Sigmoid colon (tissue), 7 donors: ENCODE measurements at places on chromosomes 13 and 19. TPM values are rescaled to one million over a fixed set of nuclear protein-coding genes. Genes with fewer than 3 reads are reported as not detected.

GRCh38 chr13:27276188-27276587 lies 5.6 kb downstream of the RASL11A start:
- DNase-seq, result no peak
- H3K4me1 ChIP-seq, result peaks cover 14% of the 10 kb centered on the region
- no peaks in the 10 kb centered on the region for H3K27me3 ChIP-seq
- H3K4me3 ChIP-seq, result no peak overlapping the region

- peaks cover 37% of the 10 kb centered on the region for H3K36me3 ChIP-seq
- DNase-seq, result no peak
- H3K27ac ChIP-seq, result no peak overlapping the region
- no peaks in the 10 kb centered on the region for H3K27me3 ChIP-seq
- no peaks in the 10 kb centered on the region for H3K4me1 ChIP-seq
Observed at GRCh38 chr19:51586103-51586728, 15.1 kb downstream of the ZNF175 start.

DNA sequence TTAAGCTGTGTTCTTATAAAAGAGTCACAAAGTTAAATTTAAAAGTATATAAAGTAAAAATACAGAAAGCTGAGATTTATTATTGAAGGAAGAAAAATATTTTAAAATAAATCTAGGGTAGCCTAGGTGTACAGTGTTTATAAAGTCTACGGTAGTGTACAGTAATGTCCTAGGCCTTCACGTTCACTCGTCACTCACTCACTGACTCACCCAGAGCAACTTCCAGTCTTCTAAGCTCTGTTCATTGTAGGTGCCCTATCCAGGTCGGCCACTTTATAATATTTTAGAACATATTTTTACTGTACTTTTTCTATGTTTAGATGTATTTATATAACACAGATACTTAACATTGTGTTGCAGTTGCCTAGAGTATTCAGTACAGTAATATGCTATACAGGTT lies 47.4 kb downstream of the NDFIP2 start:
- H3K4me3 ChIP-seq, result no peak overlapping the region
- H3K27me3 ChIP-seq, result no peaks in the 10 kb centered on the region
- H3K36me3 ChIP-seq, result peaks cover 15% of the 10 kb centered on the region
- H3K4me1 ChIP-seq, result no peaks in the 10 kb centered on the region
- no peak overlapping the region for H3K27ac ChIP-seq

GRCh38 chr19:49786376-49786820 lies 19.6 kb downstream of the AP2A1 start:
- H3K4me3 ChIP-seq, result no peak overlapping the region
- H3K4me1 ChIP-seq, result no peaks in the 10 kb centered on the region
- H3K27me3 ChIP-seq, result no peaks in the 10 kb centered on the region
- DNase-seq, result no peak
- no peak overlapping the region for H3K27ac ChIP-seq

DNA sequence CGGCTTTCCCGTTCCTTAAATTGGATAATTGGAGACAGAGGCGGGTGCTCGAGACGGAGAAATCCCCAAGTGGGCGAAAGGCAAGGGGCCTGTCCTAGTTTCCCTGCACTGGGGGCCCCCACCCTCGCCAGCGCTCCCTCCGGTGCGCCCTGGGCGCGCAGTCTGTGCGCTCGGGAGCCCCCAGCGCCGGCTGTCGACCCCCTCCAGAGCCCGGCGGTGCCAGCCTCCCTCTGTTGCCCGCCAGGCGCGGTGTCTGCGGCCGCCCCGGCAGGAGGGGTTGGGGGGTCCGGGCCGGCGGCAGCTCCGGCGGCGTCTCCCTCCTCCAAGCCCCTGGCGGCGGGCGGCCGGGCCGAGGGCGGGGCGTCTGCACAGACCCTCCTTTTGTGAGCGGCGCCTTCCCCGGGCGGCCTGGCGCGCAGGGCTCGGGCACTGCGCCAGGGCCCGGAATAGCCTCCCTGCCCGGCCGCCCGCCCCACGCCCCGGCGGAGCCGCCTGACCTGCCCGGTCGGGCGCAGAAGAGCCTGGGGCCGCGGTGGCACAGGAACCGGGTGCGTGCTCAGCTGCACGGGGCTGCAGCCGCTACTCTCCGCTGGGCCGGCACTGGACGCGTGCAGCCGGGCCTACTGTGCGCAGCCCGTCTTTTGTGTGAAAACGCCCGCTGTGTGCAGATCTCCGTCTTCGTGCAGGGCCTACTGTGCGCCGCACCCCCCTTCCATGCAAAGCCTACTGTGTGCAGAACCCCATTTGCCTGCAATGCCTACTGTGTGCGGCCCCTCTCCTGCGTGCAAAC lies 13.2 kb downstream of the GADD45B start:
- peaks cover 21% of the 10 kb centered on the region for H3K4me1 ChIP-seq
- peak overlapping the region; percentile 70 for H3K27ac ChIP-seq
- no peaks in the 10 kb centered on the region for H3K36me3 ChIP-seq
- no peaks in the 10 kb centered on the region for H3K27me3 ChIP-seq
- no peak for DNase-seq
- H3K4me3 ChIP-seq, result peak overlapping the region; percentile 16

DNA sequence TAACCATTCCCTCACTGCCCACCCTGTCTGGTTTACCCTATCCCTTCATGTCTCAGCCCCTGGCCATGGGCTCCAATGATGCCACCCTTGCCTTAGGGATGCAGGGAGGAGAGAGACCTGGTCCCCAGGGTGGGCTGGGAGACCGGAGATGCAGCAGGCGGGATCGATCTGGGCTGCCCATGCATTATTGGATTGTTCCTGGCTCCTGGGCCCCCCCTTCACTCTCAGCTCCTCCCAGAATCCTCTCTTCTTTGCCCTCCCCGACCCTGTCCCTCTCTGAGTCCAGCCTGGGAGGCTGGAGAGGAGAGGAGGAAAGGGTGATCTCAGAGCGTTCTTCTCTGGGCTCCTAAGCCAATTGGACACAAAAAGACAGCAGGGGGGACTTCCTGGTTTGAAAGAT lies 5.8 kb downstream of the KASH5 start:
- no peak overlapping the region for H3K27ac ChIP-seq
- H3K4me3 ChIP-seq, result no peak overlapping the region
- H3K27me3 ChIP-seq, result peaks cover 42% of the 10 kb centered on the region
- H3K36me3 ChIP-seq, result no peaks in the 10 kb centered on the region
- H3K4me1 ChIP-seq, result no peaks in the 10 kb centered on the region
- DNase-seq, result no peak

DNA sequence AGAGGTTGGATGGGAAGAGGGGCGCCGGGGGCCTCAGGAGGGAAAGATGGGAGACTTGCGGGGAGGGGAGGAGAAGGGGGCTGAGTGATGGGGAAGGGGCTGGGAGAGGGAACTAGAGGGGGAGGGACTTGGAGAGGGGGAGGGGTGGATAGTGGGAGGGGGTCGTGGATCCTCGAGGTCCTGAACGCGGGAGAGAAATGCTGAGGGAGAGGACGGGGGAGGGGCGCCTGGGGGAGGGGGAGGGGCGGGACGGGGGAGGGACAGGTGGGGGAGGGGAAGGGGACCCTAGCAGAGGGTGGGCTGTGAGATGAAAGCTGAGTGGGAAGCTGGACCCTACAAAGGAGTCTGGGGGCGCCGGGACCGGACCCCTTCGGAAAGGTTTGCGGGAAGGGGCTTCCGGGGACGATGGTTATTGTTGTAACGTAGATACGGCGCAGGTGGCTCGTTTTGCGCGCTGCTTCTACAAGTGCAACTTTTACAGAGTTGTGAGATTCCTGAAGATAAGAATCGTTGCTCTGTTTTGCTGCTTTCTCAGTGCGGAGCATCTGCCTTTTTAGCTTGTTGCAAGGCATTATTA lies 418 bp downstream of the ZNF444 start:
- H3K4me1 ChIP-seq, result no peaks in the 10 kb centered on the region
- H3K27ac ChIP-seq, result peak overlapping the region; percentile 95
- no peak for DNase-seq
- no peaks in the 10 kb centered on the region for H3K27me3 ChIP-seq

DNA sequence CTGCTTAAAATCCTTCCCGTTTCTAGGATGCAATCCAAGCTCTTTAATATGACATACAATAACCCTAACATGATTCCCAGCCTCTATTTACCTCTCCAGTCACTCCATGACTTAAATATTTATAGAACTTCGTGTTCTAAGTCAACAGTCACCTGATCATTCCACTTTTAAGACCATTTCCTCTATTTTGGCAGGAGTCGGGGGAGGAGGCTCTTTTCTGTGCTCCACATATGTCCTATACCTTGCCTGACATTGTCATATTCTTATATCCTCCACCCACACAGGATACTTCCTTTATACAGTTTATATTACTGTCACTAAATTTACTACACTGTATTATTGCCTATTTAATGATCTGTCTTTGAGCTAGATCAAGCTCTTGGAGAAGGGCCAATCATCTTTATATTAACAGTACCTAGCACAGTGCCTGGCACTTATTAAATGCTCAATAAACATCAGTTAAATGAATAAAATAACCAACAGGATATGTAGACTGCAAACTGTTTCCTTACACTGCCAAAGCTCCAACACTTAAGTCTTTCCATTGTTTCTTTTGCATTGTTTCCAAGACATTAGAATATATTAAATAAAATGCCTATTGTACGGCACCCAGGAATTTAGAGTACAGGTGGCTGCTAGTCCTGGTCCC lies 2.7 kb downstream of the ARGLU1 start:
- no peaks in the 10 kb centered on the region for H3K27me3 ChIP-seq
- H3K4me3 ChIP-seq, result peak overlapping the region; percentile 68
- H3K27ac ChIP-seq, result peak overlapping the region; percentile 99
- H3K4me1 ChIP-seq, result peaks cover 64% of the 10 kb centered on the region
- H3K36me3 ChIP-seq, result no peaks in the 10 kb centered on the region

DNA sequence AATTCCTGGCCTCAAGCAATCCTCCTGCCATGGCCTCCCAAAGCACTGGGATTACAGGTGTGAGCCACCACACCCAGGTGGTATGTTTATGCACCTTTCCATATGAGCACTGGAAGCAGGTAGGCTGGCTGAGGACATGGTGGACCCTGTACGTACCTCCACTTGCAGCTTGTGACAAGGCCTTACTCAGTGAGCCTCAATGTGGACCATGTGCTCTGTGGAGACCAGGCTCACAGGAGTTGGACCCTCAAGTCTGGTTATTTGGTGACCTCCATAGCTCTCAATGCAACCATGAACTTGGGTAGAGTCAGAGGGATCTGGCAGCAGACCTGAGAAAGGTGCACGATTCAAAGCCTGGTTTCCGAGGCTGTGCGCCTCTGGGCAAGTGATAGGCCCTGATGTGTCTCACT lies 5.5 kb downstream of the ACP4 start:
- no peaks in the 10 kb centered on the region for H3K27me3 ChIP-seq
- no peak overlapping the region for H3K27ac ChIP-seq
- DNase-seq, result no peak
- no peaks in the 10 kb centered on the region for H3K4me1 ChIP-seq

DNA sequence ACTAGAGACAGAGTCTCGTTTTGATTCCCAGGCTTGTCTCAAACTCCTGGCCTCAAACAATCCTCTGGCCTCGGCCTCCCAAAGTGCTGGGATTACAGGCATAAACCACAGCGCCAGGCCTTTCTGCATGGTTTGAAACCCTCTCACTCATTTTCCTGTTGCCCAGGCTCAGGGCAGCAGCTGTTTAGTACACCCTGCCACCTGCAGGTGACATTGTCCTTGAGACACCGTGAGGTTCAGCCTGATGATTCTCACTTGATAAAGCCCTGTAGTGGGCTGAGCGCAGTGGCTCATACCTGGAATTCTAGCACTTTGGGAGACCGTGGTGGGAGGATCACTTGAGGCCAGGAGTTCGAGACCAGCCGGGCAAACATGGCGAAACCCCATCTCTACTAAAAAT lies 12.5 kb downstream of the IL12RB1 start:
- no peak overlapping the region for H3K27ac ChIP-seq
- H3K4me3 ChIP-seq, result no peak overlapping the region
- no peaks in the 10 kb centered on the region for H3K36me3 ChIP-seq
- H3K4me1 ChIP-seq, result no peaks in the 10 kb centered on the region

- DNase-seq, result no peak
- no peaks in the 10 kb centered on the region for H3K27me3 ChIP-seq
- H3K36me3 ChIP-seq, result no peaks in the 10 kb centered on the region
Observed at GRCh38 chr13:39312596-39312995, 274.3 kb downstream of the NHLRC3 start.

DNA sequence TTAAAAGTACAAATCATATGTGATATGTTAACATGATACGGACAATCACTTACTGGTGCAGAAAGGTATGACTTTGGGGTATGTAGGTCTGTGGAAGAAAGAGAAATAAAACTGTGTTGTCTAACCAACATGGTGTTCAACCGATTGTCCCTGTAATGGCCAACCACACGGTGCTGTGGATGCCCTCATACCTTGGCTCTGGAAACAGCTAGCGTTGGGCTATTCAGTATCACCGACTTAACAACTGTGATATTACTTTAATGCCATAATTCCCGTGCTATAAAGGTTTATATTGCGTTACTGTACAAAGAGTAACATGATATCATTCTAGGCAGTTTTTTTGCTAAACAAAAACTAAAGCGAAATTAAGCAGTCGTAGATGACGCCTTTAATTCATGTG lies 448.3 kb downstream of the EFNB2 start:
- H3K27ac ChIP-seq, result no peak overlapping the region
- no peaks in the 10 kb centered on the region for H3K27me3 ChIP-seq
- no peak overlapping the region for H3K4me3 ChIP-seq

GRCh38 chr13:20460761-20461160 lies 64.9 kb downstream of the CRYL1 start:
- no peak overlapping the region for H3K4me3 ChIP-seq
- H3K27me3 ChIP-seq, result no peaks in the 10 kb centered on the region
- H3K27ac ChIP-seq, result no peak overlapping the region
- no peaks in the 10 kb centered on the region for H3K36me3 ChIP-seq
- no peak for DNase-seq

GRCh38 chr19:40246292-40247073 lies 20.0 kb upstream of the CCNP start:
- peaks cover 4% of the 10 kb centered on the region for H3K4me1 ChIP-seq
- no peak for DNase-seq

GRCh38 chr19:40370997-40371801 lies 18.8 kb downstream of the HIPK4 start:
- no peak for DNase-seq
- no peaks in the 10 kb centered on the region for H3K27me3 ChIP-seq
- peaks cover 7% of the 10 kb centered on the region for H3K4me1 ChIP-seq
- H3K4me3 ChIP-seq, result no peak overlapping the region
- no peak overlapping the region for H3K27ac ChIP-seq

- peaks cover 9% of the 10 kb centered on the region for H3K27me3 ChIP-seq
- no peaks in the 10 kb centered on the region for H3K36me3 ChIP-seq
- peaks cover 22% of the 10 kb centered on the region for H3K4me1 ChIP-seq
- H3K4me3 ChIP-seq, result peak overlapping the region; percentile 64
- H3K27ac ChIP-seq, result peak overlapping the region; percentile 60
Observed at GRCh38 chr13:41457589-41458186, 338 bp downstream of the RGCC start.

The GRIN3B gene
- not detected for total RNA-seq

The ZGLP1 gene
- total RNA-seq, result 1.2 TPM
